ENCODE measurements at places on chromosomes 3 and 15.

GRCh38 chr3:144502402-144502801, 530.8 kb downstream of the DIPK2A start:
- no peak for DNase-seq

- DNase-seq: no peak
These were observed 22.1 kb upstream of the HEG1 start for GRCh38 chr3:125077864-125078263.

- no peak for DNase-seq
These were observed 200.6 kb upstream of the ZBTB20 start for GRCh38 chr3:115347737-115348136.

GRCh38 chr15:67587331-67587730, 44.8 kb downstream of the MAP2K5 start:
- DNase-seq: no peak

DNA sequence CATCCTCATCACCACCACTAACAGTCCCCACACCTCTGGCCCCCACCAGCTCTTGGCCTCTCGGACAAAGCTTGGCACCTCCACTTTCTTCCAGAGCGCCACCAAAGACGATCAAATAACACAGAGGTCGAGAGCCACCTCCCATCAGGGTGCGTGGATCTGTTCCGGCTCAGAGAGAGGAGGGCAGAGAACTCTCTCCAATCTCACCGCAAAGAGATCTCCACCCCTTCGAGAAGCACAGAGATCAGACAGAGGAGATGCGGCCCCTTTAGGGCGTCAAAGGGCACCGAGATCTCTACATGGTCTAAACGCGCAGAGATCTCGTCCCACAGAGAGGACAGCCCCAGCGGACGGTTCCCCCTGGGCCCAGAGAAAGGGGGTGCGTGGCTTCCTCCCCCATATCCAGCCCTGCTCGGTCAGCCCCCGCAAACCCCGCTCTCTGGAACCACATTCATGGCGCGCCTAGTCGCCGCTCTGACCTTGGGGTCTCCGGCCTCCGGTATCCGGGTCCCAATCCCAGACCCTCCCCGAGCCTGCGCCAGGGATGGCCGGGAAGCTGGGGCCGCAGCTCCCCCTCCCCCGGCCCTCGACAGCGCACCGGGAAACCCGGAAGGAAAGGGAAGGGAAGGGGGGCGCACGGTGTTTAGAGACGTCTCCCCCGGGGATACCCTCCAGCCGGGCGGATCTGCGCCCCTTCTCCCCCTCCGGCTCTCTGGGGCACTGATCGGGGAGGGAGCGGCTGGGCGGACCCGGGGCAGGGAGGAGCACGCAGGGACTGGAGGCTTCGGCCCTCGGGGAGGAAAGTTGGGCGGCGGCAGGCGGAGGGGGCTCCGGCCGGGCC, 608 bp downstream of the SCN5A start:
- no peak for DNase-seq

Data from stimulated activated CD8-positive, alpha-beta memory T cell treated with anti-CD3 and anti-CD28 coated beads, Interleukin-4, amount 100 ng/mL, for 4 hours (primary cell).